ENCODE measurements at places on chromosomes 16 and 17.

- no peak for DNase-seq
Measured at GRCh38 chr16:73915935-73916334, 380.7 kb upstream of the PSMD7 start.

- DNase-seq = no peak
Measured at GRCh38 chr16:30464078-30464477, 8.5 kb upstream of the ITGAL start.

GRCh38 chr17:80691784-80692183 is 147.1 kb downstream of the RPTOR start:
- DNase-seq = no peak

DNA sequence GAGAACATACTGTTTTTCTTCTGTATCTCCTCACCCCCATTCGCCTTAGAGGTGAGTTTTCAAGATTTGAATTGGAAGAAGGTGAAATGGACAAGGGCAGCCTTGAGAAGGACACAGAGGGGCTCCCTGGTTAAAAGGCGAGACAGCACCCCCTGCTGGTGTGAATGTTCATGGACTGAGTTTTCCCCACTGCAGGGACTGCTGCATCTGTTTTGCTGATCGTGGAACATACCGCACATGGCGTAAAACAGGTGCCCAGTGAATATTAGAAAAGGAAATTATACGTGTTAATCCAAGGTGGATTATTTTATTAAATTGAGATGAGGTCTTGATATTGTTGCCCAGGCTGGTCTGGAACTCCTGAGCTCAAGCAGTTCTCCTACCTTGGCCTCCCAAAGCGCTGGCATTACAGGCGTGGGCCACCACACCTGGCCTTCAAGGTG is 54.5 kb downstream of the NDE1 start:
- peak; percentile 16 for DNase-seq

DNA sequence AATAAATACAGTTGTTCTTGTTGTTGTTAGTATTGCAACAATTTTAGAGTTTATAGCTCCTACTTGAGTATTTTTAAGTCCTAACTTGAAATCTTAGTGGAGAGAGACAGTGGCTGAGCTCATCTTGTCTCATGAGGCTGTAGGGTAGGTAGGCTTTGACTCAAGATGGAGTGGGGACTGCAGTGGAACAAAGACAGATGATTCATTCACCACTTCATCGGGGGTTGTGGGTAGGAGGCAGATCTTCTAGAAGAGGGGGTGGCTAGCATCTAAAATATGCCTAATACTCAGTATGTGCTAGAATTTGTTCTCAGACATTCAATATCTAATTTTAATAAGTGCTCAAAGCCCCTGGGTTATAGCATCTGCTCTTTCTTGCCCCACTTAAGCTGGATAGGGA is 13.1 kb upstream of the MMD start:
- no peak for DNase-seq

GRCh38 chr16:51553910-51554309 is 402.8 kb upstream of the SALL1 start:
- DNase-seq = no peak

GRCh38 chr16:9107025-9107970 is 15.9 kb downstream of the HAPSTR1 start:
- no peak for DNase-seq

- no peak for DNase-seq
Measured at GRCh38 chr16:85959686-85960085, 60.7 kb downstream of the IRF8 start.

GRCh38 chr17:64107500-64108236 is 22.3 kb downstream of the ERN1 start:
- no peak for DNase-seq

Data from activated CD8-positive, alpha-beta memory T cell treated with anti-CD3 and anti-CD28 coated beads for 48 hours (primary cell).